ENCODE measurements at places on chromosomes 1 and 21.

DNA sequence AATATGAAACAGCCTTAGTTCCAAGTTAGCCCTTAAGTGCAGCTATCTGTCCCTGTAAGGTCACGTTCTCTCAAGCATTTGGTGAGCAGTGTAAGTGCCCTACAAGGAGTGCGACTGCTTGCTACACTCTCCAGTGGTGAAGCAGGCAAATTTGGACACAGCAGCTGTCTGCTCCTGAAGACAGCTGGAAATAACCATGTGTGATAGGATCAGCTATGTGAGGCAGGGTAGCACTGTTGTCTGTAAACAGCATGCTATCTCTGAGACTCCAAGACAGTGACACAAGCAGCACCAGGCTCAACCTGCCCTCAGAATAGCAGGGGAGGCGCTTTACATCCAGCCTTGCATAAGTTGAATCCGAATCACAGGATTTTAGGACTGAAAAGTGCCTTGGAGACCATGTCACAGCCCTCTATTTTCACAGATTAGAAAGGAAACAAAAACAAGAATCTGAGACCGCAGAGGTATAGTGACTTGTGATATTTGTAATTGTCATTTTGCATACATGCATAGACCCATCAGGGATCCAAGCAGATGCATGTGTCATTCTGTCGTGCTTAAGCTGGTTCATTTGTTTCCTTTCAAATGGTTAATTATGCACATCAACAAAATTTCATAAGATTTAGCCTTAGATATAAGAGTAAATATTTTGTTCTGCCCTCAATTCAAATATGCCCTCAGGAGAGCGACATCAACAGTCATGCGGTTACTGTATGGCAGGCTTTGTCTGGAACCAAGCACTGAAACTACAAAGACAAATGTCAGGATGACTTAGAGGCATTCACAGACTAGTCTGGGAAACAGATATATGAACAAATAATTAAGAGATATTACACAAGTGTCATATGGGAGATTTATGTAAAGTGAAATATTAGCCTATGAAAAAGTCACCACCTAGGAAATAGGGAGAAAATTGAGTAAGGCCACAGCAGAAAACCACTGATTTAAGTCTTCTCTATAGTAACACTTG is 134.9 kb upstream of the NRIP1 start:
- no peak for DNase-seq

GRCh38 chr1:214573386-214574318 is 22.2 kb upstream of the PTPN14 start:
- peak; percentile 50 for DNase-seq

GRCh38 chr1:26066857-26067256 is 573 bp downstream of the TRIM63 start:
- no peak for DNase-seq

- no peak for DNase-seq
Measured at GRCh38 chr1:101219924-101220870, 16.6 kb upstream of the S1PR1 start.

DNA sequence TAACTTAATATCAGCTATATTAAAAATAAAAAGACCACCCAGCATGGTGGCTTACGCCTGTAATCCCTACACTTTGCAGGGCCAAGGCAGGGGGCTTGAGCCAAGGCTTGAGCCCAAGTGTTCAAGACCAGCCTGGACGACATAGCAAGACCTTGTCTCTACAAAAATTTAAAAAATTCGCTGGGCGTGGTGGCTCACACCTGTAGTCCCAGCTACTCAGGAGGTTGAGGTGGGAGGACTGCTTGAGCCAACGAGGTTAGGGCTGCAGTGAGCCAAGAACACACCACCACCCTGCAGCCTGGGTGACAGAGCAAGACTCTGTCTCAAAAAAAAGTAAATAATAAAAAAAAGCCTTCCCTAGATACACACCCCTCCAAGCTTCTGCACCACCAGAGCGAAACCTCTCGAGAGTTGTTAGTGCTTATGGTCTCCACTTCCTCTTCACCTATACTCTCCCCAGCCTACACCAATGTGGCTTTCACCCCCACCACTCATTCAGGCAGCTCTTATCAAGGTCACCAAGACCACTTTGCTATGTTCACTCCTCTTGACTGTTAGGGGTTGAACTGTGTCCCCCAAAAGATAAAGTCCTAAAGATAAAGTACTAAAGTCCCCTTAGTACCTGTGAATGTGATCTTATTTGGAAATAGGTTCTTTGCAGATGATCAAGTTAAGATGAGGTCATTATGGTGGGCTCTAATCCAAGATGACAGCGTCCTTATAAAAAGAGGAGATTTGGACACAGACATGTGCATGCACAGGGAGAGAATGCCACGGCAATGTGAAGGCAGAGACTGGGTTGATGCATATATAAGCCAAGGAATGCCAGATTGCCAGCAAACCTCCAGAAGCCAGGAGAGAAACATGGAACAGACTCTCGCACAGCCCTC is 6.8 kb upstream of the PPP1R15B start:
- DNase-seq, result peak; percentile 68

DNA sequence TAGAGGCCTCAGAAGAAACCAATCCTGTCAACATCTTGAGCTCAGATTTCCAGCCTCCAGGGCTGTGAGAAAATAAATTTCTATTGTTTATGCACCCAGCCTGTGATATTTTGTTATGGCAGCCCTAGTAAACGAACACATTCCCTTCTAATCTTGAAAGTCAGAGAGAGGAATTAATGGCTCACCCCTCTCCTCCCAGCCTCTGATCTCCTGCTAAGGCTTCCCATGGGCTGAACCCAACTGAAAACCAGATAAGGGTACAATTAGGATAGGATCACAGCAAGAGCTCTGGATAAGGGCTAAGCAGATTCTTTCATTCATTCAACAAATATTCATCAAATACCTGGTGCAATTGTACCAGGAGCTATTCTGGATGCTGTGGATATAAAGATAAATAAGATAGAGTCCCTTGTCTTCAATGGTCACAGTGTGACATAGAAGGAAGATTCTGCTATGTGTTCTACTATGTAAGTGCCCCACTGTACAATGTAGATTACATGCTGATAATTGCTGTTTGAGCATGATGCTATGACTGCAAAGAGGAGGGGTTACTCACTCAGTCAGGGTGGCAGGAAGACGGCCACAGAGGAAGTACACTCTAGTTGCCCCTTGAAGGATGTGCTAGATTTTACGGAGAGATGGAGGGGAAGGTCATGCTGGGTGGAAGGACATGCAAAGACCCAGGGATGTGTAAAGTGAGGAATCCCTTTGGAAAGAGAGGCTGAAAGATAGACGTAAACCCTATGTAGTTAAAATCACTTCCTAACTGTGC is 203.3 kb upstream of the JUN start:
- DNase-seq, result no peak

DNA sequence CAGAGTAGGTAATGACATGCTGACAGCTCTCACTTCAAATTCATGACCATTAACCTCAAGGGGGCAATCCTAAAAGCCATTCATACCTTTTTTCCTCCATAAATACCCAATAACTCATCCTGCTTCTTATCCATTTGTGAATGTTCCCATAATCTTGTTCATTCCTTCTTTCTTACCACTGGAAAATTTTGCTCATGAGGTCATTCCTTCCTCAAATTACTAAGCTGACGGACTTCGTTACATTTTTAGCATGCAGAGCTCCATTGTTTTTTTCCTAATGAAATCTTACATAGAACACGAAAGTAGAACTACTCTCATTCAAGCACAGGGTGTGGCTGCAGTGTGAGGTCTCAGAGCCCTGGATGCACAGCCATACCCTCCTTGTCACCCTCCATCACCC is 276.5 kb upstream of the DPYD start:
- no peak for DNase-seq

GRCh38 chr1:62800825-62801306 is 16.9 kb downstream of the ATG4C start:
- DNase-seq, result no peak

DNA sequence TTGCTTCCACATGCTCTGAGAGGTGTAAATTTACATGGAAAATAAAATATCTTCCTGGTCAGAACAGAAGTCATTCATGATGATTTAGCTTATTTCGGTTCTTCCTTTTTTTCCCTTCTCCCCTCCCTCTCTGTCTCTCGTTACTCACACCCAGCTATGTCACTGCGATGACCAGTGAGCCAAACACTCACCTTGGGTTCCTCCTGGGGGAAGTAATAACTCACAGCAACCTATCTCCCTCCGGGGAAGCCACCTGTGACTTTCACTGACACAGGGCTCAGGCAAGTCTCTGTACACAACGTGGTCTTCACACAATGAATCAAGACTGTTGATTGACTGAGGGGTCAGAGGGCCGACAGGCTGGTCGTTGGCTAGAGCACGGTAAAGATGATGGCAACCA is 135.3 kb upstream of the VANGL1 start:
- DNase-seq, result no peak

GRCh38 chr1:117467336-117467735 is 100.1 kb downstream of the MAN1A2 start:
- DNase-seq, result no peak

DNA sequence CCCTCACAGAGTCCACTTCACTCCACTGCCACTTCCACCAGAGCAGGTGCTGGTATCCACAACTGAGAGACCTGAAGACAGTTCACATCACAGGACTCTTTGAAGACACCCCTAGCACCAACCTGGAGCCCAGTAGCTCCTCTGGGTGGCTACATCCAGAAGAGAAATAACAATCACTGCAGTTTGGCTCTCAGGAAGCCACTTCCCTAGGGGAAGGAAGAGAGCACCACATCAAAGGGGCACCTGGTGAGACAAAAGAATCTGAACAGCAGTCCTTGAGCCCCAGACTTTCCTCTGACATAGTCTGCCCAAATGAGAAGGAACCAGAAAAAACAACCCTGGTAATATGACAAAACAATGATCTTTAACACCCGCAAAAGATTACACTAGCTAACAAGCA is 113.2 kb downstream of the TENT5C start:
- no peak for DNase-seq

- no peak for DNase-seq
Measured at GRCh38 chr1:210764536-210764935, 369.4 kb downstream of the KCNH1 start.

DNA sequence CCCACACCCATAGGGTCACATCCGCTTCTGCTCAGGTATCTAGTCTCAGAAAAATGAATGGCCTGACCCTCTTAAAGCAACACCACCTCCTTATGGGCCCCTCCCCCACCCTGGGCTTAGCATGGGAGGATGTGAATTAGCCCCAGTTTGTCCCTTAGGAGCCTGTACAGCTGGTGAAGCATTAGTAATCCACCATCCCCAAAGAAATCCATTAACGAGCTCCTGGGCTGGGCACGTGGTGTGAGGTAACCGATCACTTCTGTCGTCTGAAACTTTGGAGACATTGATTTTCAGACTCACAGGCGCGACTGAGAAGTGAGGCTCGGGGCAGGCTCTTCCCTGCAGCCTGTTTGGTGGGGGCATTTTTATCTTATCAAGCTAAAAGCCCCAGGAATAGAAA is 10.5 kb downstream of the RASSF5 start:
- DNase-seq, result no peak

- peak; percentile 83 for DNase-seq
Measured at GRCh38 chr1:84772428-84772943, 82.2 kb upstream of the SSX2IP start.

DNA sequence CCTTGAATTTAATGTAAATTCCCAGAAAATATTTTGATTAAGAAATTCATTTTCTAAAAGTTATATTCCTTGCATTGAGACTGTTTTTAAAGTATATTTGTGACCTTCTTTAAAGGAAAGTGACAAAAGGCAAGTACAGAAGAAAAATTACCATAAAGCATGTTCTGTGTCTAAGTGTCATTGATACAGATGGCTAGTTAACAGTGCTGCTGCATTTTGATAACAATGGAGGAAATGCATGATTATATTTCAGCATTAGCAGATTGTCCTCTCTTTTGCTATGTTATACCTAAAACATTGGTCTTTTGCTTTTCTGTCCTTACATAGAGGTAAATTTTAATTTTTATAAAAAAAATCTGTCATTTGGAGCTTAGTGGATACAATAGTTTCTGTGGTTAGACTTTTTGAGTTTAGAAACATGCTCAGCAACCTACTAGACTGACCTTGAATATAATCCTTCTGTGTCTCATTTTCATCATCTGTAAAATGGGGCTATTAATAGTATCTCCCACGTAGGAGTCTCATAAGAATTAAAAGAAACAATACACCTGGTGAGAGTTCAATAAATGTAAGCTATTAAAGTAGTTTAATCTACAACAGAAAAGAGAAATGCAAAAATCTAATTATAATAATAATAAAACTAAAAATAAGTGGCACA is 51.1 kb upstream of the RGS21 start:
- no peak for DNase-seq

GRCh38 chr1:10209590-10209904 is 823 bp upstream of the KIF1B start:
- no peak for DNase-seq

DNA sequence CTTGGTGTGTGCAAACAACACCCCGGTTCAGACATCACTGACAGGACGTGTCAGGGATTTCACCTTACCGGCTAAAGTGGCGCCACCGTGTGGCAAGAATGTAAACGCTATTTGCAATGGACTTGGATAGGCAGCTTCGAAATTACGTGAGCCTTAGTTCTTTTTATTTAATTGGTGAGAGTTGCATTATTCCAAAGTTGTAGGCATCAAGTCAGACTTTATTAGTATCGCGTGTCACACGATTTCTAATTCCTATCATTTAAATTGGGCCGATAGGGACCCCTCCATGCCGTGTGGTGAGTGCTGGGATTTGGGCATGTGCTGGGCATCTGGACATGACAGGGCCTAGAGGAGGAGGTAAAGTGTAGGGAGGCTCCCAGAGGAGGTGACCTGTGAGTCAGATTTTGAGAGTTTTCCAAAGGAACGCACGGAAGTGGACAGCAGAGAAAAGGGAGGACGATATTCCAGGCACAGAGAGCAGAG is 14.5 kb upstream of the CPT2 start:
- peak; percentile 85 for DNase-seq

GRCh38 chr1:26786437-26787380 is 1.0 kb upstream of the PIGV start:
- DNase-seq, result peak; percentile 87

DNA sequence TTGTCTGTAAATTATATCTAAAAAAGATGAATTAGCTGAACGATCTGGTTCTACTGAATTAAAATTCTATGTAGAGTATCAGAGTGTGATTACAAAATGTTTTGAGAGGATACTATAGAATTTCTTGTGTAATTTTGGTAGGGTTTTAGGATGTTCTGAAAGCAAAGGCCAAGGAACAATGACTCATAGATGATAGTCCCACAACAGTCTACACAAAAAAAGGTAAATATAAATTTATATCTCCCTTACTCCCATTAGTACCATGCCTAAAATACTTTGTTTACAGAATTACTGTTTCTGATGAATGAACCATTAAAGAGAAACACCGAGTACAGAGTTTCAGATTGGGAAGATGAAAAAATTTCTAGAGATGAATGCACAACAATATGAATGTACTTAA is 9.5 kb downstream of the EDEM3 start:
- peak; percentile 31 for DNase-seq

- DNase-seq, result no peak
Measured at GRCh38 chr1:62643283-62643682, 44.9 kb downstream of the DOCK7 start.

- peak; percentile 71 for DNase-seq
Measured at GRCh38 chr1:42756956-42757891, 9.6 kb downstream of the P3H1 start.

Data from fibroblast of mammary gland (primary cell).